ENCODE measurements at places on chromosomes 5 and 9. TPM values are rescaled to one million over a fixed set of nuclear protein-coding genes. Genes with fewer than 3 reads are reported as not detected.

The PLAC8L1 gene
- not detected for total RNA-seq

The CA9 gene
- total RNA-seq: 1.5 TPM

The PHYHD1 gene
- 13.1 TPM for total RNA-seq

The ANKRD18B gene
- total RNA-seq: not detected

The ACOT12 gene
- not detected for total RNA-seq

The MARCHF3 gene
- 16.9 TPM for total RNA-seq

The RLN1 gene
- total RNA-seq: 0.18 TPM

The SPATA31D4 gene
- not detected for total RNA-seq

The LMAN2 gene
- total RNA-seq: 116 TPM

The TTC23L gene
- 0.36 TPM for total RNA-seq

The PRDM9 gene
- not detected for total RNA-seq

The RFESD gene
- total RNA-seq: 4.7 TPM

The PCDHB10 gene
- 0.41 TPM for total RNA-seq

The PAM gene
- total RNA-seq: 528 TPM

The TAF11L12 gene
- total RNA-seq: not detected

The SLC4A9 gene
- not detected for total RNA-seq

The CACFD1 gene
- 18.0 TPM for total RNA-seq

The FLT4 gene
- total RNA-seq: not detected

The ENTPD2 gene
- total RNA-seq: not detected

The TLE1 gene
- 49.5 TPM for total RNA-seq

The CCNI2 gene
- not detected for total RNA-seq

The TEK gene
- 3.8 TPM for total RNA-seq

The CDC20B gene
- total RNA-seq: not detected

The PCDHB8 gene
- 0.27 TPM for total RNA-seq

The ROR2 gene
- 26.5 TPM for total RNA-seq

The CD274 gene
- 0.33 TPM for total RNA-seq

The PDE8B gene
- total RNA-seq: not detected

The PCDHAC1 gene
- 0.16 TPM for total RNA-seq

The PDLIM4 gene
- total RNA-seq: 37.3 TPM

The SLC45A2 gene
- 0.09 TPM for total RNA-seq

The SLC23A1 gene
- total RNA-seq: not detected

Measured in fibroblast of the aortic adventitia (primary cell).